ENCODE measurements at places on chromosomes 6 and 20.

GRCh38 chr6:37922563-37922962 lies 103.0 kb downstream of the ZFAND3 start:
- no peak for DNase-seq

DNA sequence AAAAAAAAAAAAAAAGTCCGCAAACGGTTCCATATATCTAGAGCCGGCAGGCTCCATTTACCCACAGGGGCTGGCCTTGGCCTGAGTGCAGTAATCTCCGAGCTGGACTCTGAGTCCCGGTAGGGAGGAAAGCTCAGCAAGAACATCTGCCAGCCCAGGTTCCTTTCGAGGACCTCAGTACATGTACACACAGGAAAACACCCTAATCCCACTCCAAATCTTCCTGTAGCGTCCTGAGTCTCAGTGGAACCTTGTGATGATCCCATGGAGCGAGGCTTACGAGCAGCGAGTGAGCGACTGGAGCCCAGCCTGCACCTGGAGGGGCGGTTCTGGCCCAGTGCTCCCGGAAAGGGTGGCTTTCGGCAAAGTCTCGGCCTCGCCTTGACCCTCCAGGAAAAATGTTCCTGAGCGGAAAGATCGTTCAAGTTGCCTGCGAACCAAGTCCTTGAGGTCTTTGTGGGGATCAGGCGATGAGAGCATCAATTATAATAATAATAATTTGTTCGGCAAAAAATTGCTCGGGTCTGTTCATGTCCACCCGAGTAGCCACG lies 32.1 kb downstream of the PRSS16 start:
- DNase-seq, result no peak

DNA sequence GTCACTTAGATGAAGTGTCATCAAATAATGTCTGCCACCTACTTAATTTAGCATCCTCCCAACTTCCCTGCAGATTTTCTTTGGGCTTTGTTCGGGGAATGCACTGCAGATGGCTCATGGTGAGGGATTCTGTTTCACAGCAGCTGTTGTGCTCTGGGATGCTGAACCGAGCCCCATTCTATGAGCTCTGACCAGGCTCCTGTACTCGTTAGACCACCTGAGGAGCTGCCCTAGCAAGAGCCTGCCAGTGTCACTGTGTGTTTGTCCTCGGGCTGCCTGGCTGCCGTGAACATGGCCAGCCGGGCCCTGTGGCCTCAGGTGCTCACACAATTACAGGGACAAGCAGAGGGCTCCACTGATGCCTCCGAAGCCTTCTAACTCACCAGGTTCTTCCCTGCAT lies 238.8 kb upstream of the ECI2 start:
- DNase-seq, result no peak

GRCh38 chr6:135880066-135880972 lies 28.8 kb downstream of the PDE7B start:
- DNase-seq, result peak; percentile 20

DNA sequence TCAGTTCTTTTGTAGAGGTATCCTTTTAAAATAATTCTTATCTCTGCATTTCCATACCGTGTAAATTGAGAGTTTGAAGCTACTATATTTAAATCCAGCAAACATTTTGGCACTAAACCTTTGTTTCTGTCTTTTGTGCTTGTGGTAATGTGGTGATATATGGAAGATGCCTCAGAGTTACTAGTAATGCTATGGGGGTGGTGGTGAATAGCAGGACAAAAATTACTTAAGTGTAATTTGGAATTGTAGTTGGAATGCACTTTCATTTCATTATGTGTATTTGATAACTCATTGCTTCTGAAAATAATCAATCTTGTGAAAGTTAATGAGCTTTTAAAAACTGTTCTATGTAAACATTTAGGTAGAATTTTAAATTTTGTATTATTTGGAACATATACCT lies 404.5 kb downstream of the PHF3 start:
- DNase-seq, result no peak

DNA sequence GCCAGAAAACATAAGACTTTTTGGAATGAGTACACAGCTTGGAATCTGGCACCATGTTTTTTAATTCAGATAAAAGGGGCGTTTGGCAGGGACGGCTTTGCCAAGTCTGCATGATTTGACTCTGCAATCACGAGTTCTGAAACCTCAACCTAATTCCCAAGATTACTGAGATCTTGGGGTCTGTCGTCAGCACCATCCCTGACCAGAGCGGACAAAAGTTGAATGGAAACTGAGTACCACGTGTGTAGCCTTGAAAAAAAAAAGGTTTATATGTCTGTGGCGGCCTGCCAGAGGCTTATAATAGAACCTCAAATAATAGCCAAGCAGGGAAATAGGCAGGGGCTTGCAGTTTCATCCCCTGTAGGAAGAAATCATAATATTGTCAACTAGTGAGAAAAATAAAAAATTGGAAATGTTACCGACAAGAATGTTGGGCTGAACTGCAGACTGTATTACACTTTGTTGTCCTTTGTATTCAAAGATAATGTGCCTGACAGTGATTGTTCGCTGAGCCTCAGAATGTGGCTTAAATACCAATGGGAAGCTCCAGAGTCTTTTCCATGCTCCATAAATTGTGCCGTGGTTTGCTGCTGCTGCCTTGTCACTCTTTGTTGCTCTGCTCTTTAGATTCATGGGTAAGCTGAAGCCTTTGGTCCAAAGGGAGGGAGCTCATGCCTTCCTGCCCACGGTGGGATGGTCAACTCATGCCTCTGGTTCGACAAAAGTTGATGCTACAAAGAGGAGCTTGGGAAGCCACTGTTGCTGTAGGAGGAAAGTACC lies 118.8 kb upstream of the ARID1B start:
- no peak for DNase-seq

DNA sequence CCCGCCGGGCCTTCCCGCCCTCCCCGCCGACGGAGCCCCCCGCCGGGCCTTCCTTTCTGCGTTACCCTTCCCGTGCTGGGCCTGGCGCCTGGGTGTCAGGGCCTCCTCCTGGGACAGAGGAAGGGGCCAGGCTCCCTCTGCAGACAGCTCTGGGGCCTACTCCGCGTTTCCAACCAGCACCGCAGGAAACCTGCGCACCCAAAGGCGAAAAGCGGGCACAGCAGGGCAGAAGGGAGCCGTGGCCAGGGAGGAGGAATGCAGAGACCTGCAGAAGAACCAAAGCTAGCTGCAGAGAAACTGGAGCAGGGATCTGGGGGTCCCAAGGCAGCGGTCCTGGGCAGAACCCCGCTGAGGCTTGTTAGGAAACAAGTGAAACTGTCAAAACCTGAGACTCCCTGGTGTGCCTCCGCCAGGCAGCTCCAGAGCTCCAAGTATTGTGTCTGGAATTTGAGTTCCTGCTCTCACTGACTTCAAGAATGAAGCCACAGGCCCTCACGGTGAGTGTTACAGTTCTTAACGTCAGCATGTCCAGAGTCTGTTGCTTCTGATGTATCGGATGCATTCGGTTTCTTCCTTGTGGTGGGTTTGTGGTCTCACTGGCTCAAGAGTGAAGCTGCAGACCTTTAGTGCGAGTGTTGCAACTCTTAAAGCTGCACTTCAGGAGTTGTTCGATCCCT lies 33.3 kb downstream of the IRF4 start:
- no peak for DNase-seq

DNA sequence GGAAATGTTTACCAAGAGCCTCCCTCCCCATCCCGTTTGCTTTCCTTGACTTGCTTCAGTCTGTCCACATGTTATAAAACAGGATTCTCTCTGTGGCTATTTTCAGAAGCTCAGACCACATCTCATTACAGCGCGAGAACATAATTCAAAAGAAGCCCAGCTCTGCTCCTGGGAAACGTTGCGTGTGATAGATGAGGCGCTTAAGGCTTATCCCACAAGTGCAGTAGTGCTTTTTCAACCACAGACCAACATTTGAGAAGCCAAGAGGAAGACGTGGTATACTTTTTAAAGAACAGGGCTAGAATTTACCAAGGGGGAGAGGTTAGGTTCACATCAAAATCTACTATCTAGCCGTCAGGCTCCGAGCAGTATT lies 239.5 kb downstream of the SLC24A3 start:
- DNase-seq, result no peak

GRCh38 chr6:143401068-143401446 lies 49.4 kb downstream of the ADAT2 start:
- no peak for DNase-seq

- DNase-seq, result no peak
Measured at GRCh38 chr6:53280207-53280606, 68.5 kb downstream of the ELOVL5 start.

DNA sequence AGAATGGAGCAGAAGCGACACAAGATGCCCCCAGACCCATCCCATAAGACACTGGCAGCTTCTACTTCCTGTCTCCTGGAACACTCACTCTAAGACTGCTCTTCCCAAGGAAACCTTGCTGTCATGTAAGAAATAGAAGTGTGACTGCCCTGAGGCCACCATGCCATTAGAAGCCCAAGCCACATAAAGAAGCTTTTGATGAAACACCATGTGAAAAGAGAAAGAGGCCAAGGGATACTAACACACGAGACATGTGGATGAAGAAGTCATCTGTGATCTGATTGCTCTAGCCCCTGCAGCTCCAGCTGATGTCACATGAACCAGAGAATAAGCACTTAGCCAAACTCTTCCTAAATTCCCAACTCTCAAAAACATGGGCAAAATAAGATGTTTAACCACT lies 117.9 kb upstream of the PCSK2 start:
- no peak for DNase-seq
